CD8-positive, alpha-beta T cell (primary cell): ENCODE measurements at places on chromosomes 4 and X. TPM values are rescaled to one million over a fixed set of nuclear protein-coding genes. Genes with fewer than 3 reads are reported as not detected.

GRCh38 chrX:125204681-125205132, 115.0 kb upstream of the TEX13C start:
- DNase-seq = peak; percentile 18

DNA sequence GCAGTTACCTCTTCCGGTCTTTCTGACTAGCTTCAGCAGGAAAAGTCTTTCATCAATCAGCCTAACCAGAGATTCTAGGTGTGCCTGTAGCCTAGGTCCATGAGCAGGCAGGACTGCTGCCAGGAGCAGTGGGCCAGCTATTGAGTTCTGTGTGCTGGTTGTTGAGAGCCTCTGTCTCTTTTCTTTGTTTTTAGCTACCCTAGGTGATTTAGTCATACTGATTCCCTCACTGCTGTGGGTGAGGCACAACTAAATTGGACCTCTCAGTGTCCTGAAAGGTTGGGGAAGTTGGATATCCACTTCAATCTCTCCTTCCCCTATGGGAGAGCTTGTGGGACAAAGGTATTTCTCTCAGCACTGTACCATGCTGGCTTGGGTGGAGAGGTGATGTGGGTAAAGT, 354.9 kb downstream of the GPAT3 start:
- no peak for DNase-seq

DNA sequence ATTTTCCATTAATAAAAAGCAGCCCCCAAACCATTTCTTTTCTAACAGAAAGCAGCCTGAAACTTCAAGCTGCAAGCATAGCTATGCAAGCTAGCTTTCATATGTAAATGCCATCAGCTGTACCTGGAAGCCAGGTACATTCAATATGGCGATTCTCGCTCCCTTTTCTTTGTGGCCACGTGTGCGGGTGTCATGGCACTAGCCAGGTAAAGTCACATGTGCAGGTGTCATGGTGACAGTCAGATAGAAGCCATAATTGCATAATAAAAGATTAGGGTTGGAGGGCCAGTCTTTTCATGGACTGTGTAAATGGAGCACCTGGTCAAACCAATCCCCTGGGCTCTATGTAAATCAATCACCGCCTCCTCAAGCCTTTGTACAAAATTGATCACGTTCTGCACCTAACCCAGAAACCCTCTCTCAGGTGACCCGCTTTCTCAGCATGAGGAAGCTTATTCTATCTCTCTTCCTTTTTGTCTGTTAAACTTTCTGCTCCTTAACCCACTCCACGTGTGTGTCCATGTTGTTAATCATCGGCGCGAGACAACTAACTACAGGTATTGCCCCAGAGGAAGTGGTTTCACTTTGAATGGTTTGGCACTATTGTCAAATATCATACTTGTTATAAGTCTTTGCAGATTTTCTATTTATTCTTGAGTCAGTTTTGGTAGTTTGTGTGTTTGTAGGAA, 18.0 kb upstream of the RHOXF2 start:
- DNase-seq = no peak

- no peak for DNase-seq
Measured at GRCh38 chr4:94676970-94677369, 80.8 kb upstream of the BMPR1B start.

GRCh38 chrX:22699581-22700091, 300.1 kb upstream of the DDX53 start:
- DNase-seq = no peak

- DNase-seq = no peak
Measured at GRCh38 chr4:153294631-153295030, 49.9 kb upstream of the MND1 start.

GRCh38 chr4:7761720-7762119, 177.9 kb downstream of the AFAP1 start:
- DNase-seq = peak; percentile 58

DNA sequence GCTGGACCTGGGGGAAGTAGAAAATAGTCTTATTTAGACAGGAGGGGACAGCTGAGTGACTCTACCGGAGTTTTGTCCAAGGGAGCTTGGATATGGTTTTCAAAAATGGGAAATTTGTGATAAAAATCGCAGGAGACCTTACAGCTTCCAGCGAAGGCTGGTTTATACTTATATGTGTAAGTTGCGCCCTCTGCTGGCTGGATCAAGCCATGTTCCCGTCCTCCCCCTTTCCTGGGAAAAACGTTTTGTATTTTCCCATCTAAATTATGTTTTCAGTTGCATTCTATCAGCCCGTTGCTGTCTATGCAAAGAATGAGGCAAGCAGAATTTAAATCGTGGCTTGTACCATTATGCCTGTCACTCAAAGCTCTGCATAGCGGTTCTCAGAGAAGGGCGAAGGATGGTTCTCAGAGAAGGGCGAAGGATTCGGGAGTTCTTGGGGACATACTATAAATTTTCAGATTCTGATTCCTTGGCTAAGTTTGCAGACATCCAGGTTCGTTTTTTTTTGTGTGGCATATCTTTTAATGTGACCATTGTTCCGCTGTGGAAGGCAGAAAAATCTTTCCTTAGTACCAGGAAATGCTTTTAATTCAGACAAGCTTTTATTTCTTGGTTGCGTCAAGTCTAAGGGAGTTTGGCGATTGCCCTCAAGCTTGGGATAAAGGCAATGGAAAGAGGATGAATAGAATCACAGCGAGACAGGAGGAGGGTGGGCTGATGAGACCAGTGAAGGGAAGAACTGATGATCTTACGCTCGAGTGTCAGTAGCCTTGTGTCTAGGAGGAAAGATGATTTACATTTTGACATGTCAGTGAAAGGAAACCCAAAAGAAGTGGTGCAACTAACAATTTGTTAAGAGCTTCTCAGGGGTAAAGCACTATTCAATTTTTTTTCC, 128.5 kb upstream of the ARX start:
- peak; percentile 1 for DNase-seq

- no peak for DNase-seq
Measured at GRCh38 chrX:1224954-1225353, 12.5 kb upstream of the CRLF2 start.

DNA sequence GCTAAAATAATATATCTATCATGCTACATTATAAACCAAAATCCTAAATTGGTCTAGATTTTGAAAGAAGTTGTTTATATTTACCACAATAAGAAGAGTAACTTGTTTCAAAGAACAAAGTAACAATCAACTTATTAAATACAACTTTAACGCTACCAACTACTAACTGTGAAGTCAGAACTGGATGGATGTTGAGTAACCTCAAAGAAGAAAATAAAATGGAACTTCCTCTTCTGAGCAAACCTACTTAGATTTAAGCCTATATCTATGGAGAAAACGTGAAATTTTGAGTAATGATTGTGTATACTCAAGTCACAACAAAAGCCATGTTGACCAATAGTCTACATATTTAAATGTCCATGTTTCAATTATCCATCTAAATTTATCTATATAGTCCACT, 25.7 kb downstream of the SH3RF1 start:
- no peak for DNase-seq

CXCL9 gene
- total RNA-seq = not detected

SOX3 gene
- total RNA-seq = not detected

HSFX1 gene
- total RNA-seq = 0.27 TPM

ATP2B3 gene
- not detected for total RNA-seq

FNIP2 gene
- total RNA-seq = 8.9 TPM
